ENCODE measurements at places on chromosomes 5 and 9. TPM values are rescaled to one million over a fixed set of nuclear protein-coding genes. Genes with fewer than 3 reads are reported as not detected.
A peak's percentile ranks its signal among the peaks of the same experiment; 100 is the strongest.

- no peak for DNase-seq
Observed at GRCh38 chr9:128702949-128703615, 779 bp downstream of the PKN3 start.

TAF1L gene
- total RNA-seq: not detected

PCSK5 gene
- total RNA-seq: 5.5 TPM

- DNase-seq: no peak
Observed at GRCh38 chr5:89849830-89850512, 559.6 kb downstream of the CETN3 start.

GRCh38 chr9:74078647-74079046, 418.5 kb upstream of the RORB start:
- DNase-seq: no peak

DNA sequence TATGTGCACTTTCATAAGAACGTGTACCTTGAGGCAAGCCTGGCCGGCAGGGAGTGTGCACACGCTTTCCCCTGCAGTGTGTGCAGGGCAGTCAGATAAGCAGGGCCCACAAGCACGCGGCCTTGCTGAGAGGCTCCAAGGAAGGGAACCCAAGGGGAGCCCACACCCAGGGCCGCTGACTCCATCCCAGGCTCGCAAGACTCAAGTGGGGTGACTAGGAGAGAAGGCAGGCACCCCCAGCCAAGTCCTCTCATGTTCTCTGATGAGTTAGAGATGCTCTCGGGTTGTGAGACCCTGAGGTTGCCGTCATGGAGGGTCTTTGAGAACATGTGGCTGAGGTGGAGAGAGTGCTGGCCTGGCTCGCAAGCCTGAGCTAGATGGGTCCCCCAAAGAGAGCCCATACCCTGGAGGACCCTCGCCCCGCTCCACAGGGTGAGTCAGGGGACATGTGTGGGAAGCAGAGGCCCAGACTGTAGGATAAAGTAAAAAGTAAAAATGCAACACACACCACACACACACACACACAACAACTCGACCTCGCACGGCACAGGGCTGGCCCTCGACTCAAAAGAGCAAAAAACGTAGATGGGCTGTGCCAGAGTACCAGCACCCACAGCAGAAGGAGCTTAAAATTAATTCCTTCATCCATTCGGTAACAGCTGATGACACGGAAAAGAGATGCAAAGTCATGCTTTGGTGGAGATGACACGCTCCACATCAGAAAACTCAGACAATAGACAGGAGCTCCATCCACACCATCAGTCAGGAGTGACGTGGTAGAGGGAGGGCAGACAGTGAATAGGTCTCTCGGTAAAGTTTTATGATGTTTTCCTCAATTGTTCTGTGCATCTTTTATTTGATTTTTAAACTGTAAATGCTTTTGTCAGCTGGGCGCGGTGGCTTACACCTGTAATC, 54.8 kb upstream of the NKD2 start:
- no peak for DNase-seq

- DNase-seq: no peak
Observed at GRCh38 chr5:71907608-71908145, 188.6 kb downstream of the CARTPT start.

GRCh38 chr5:142644127-142644526, 41.8 kb downstream of the FGF1 start:
- no peak for DNase-seq

ARID3C gene
- total RNA-seq: not detected

WNT8A gene
- not detected for total RNA-seq

GRCh38 chr5:95840956-95841705, 18.6 kb upstream of the GLRX start:
- no peak for DNase-seq

GRCh38 chr5:79578876-79579275, 33.4 kb upstream of the TENT2 start:
- DNase-seq: no peak

DNA sequence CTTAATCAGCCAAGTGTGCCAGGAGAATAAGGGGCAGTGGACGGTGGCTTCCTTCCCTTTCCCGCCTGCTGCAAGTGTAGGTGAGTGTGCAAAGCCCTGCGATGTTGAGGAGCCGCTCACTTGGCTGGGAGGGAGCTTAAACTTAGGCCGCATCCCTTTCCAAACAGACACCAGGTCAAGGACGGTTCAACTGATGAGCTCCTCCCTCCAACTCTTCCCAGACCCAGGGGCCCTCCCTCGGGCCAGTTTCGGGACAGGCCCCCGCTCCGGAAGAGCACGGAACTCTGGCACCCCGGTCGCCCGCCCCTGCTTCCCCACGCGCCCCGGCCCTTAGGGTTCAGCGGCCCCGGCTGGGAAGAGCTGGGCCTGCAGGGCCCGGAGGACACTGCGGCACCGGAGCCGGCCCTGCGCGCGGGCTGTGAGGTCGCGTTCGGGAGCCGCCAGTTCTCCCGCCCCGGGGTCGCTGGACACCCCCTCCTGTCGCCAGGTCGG, 481 bp downstream of the MRPL36 start:
- DNase-seq: peak; percentile 62

- no peak for DNase-seq
Observed at GRCh38 chr5:102762095-102762534, 7.0 kb downstream of the PAM start.

- peak; percentile 47 for DNase-seq
Observed at GRCh38 chr5:179530069-179530998, 20.0 kb upstream of the RUFY1 start.

- DNase-seq: no peak
Observed at GRCh38 chr9:113598883-113599282, 135.4 kb downstream of the RGS3 start.

RUSC2 gene
- total RNA-seq: 32.9 TPM

DNA sequence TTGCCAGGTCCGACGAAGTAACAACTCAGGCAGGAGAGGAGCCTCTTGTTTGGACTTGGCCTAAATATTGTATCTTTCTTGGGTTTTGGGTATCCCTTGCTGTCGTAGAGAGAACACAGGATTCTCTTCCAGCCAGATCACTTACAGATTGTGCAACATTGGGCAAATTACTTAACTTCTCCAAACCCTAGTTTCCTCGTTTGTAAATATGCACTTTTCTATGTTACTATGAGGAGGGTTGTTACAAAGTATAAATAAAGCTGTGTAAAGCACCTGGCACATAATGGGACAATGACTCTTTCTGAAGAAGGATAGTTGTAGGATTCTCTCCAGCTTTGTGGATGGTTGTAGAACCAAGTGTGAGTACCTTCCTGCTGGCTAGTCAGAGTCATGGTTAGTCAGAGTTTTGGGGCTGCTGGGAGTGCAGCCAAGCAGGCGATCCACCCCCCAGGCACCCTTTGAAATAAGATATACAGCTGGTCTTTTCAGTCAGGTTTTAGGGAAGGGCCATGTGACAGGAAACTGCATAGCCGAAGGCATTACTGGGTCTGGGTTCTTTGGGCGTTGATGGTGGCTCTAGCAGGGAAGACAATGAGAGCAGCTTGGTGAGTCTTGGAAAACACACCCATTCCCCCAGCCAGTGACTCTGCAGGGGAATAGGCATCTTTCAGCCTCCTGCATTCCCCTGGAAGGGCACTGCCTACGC, 49.9 kb upstream of the GDNF start:
- DNase-seq: no peak

PDE6A gene
- 0.80 TPM for total RNA-seq

- no peak for DNase-seq
Observed at GRCh38 chr5:159345861-159346260, 15.6 kb upstream of the IL12B start.

GRCh38 chr5:54673523-54674225, 156.1 kb downstream of the SNX18 start:
- DNase-seq: peak; percentile 60

PCDHB13 gene
- 0.72 TPM for total RNA-seq

DNA sequence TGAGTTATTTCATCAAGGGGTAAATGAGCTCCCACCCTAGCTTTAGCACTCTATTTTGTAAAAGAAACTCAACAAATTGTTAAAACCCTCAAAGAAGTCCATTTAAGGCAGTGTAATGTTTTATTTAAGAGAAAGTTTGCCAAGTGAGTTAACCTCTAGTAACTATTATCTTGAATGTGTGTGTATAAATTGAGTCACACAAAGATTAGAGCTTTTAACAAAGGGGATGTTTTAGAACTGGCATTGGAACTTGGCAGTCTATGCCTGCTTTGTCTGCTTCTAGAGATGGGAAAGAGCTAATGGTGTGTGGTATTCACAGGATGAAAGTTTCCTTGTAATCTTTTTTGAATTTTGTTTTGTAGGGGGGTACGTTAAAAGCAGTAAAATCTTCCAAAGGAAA, 33.2 kb downstream of the KDM3B start:
- DNase-seq: no peak

DNA sequence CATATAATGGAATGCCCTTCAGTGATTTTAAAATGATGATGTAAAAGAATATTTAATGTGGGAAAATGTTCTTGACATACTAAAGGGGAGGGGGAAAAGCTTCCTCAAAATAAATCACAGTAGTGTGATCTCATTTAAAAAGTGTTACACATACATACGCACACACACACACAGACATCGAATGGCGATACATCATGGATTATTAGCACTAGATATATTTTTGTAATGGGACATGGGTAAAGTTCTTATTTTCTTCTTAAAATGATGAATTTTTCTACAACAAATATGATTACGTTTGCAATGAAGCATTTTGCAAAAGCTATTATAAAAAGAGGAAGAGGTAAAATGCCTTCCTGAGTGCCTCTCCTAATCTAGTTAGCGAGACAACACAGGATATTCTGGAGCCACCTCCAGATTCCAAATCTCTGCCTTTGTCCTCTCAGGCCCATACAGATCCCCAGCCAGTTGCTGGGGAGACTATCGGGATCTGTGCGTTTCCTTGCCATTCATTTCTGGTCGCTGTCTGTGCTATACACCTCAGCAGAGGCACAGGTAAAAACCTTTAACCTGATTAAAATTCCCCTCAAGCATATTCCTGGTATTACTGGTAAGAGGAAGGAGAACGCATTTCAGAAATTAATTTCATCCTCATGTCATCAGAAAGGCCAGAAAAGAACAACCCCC, 69.6 kb downstream of the SLC28A3 start:
- no peak for DNase-seq

- no peak for DNase-seq
Observed at GRCh38 chr5:16980983-16981382, 44.9 kb upstream of the MYO10 start.

DNA sequence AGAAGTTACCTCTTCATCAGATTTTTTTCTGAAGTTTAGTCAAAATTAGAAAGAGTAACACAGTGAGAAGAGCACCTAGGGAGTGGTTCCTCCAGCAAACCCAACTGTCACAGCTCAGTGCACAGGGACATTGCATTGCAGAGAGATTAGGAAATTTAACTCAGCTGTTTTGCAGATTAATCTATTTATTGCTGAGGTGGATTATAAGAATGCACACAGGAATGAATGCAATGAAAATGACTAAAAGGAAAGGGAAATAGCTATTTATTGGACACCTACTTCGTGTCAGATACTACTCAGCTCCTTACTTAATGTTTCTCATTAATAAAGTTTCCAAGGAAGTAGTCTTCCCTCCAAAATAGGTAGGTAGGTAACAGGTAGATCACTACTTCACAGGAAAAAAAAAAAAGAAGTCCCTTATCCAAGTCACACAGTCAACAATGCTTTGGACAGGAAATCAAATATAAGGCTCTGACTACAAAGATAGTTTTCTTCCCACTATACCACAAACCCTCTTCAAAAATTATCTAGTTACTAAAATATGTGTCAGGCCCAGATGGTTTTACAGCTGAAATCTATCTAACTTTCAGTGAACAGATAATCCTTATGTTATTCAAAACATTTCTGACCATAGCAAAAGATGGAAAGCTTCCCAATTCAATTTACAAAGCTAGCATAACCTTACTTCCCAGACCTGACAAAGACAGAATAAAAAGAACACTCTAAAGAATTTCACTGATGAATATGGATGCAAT, 442.2 kb upstream of the MPDZ start:
- no peak for DNase-seq

DNA sequence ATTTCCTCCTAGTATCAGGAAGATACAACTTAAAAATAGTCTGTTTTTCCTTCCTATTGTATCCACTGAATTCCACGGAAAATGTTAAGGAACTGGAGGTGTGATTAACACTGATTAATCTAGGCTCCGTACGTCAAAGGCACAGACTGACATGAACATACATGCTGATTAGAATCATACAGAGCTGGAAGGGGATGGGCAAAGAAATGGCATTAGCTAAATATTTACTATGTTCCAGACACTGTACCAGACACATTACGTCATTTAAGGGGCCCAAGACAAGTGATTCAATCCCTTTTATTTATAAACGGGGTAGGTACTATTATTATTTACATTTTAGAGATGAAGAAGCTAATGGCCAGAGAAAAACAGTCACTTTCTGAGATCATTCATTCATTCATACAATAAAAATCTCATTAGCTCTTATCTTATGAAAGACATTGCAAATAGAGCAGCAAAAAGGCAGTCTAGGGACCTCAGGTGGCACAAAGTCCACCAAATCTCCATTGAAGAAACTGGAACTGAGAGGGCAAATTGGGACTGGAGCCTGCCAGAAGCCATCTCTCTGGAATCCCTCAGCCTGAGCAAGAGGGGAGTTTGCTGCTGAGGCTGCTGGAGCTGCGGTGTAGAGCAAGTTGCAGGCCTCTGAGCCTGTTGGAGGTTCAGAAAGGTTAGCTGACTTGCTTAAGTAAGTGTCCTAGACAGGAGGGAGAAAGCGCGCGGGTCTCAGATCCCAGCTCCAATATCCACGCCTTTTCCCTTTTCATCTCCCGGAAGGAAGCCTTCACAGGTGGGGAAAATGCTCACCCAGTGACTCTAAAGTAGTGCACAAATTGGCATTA, 1.6 kb upstream of the TGFBR1 start:
- DNase-seq: no peak

CD74 gene
- total RNA-seq: 2,321 TPM

DNA sequence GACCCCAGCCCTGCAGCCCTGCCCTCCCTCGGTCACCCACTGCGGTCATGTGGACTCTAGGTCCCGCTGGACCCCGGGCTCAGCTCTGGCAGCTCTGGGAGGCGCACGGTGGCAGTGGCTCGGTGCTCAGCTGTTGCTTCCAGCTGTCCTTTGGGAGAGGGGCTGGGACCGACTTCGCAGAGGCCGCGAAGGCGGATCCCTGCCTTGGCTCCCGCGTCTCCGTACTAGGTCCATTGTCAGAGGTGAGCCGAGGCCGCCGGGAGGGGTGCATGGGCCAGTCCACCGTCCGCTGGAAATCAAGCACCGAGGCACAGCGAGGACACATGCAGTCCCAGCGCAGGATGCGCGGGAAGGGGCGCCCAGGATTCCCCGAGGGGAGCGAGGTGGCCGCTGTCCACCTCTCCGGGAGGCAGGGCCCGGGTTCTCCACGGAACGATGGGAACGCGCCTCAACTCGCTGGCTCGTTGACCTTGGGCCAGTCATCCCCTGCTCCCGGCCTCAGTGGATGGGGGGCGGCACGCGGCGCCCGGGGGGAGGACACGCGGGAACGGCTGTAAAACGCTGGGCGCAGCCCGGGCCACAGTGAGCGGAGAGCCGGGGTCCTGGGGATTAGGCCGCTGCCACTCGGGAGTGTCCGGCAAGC, 732 bp downstream of the GBGT1 start:
- DNase-seq: peak; percentile 24

- no peak for DNase-seq
Observed at GRCh38 chr5:52579391-52579790, 208.3 kb upstream of the ITGA1 start.

Data from adrenal gland (tissue), 19 donors.